ENCODE measurements at places on chromosomes 13 and 19. TPM values are rescaled to one million over a fixed set of nuclear protein-coding genes. Genes with fewer than 3 reads are reported as not detected.

DNA sequence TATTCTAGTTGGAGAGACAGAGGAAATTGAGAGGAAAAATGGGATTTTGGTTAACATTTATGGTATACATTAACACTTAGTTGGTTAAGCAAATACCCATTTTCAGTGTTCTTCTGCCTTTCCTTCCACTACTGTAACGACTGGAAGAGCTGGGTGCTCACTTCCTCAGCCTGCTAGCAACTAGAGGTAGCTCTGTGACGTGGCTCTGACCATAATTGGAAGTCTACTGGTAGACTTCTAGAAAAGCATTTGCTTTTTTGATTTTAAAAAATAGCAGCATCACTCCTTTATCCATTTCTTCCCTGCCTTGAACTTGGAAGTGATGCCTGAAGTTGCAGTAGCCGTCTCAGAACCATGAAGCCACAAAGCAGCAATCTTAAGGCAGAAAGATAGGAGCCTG is 15.9 kb downstream of the NHLRC3 start:
- DNase-seq = no peak

ONECUT3 gene
- total RNA-seq = not detected

- DNase-seq = peak; percentile 72
Observed at GRCh38 chr19:45882652-45883585, 3.0 kb downstream of the IRF2BP1 start.

ERICH6B gene
- total RNA-seq = not detected

- no peak for DNase-seq
Observed at GRCh38 chr13:51518827-51519226, 65.4 kb upstream of the WDFY2 start.

DACH1 gene
- total RNA-seq = 14.7 TPM

DNA sequence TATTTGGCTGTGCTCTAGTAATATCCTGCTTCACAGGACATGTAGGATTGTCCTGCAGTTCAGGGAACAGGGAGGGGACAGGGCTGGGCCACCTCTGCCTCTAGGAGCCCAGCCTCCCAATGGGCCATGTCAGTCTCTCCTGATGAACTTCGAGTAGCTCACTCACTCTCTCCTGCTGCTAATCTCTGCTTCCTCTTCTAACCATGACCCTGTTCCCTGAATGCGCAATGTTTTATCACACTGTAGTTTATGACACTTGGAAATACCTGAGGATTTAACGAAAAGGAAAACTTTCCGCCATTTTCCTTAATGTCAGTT is 9.2 kb downstream of the PARP4 start:
- DNase-seq = no peak

GRCh38 chr13:110236831-110237261 is 70.1 kb downstream of the COL4A1 start:
- no peak for DNase-seq

- DNase-seq = no peak
Observed at GRCh38 chr13:29957320-29957719, 106.9 kb upstream of the UBL3 start.

DNA sequence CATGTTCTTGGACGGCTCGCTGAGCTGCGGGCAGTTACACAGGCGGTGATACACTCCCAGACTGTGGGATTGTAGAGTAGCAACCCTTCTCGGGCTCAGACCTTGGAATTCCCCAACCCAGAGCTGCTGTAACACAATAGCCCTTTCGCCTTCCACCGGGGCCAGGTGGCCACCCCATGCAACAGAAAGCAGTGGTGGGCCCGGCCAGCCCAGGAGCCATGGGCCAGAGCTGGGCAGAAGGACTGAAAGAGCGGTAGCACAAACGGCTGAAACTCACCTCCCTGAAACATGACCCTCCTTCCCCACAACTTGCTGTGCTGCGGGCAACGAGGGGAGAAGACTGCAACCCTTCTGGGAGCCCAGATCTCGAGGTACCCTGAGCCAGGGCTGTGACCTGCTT is 429.0 kb downstream of the SLITRK1 start:
- DNase-seq = no peak

PLIN3 gene
- total RNA-seq = 6.9 TPM
